ENCODE measurements at places on chromosomes 11 and 22.

GRCh38 chr11:18615628-18616392 is 16.2 kb downstream of the MISFA start:
- no peak for DNase-seq

DNA sequence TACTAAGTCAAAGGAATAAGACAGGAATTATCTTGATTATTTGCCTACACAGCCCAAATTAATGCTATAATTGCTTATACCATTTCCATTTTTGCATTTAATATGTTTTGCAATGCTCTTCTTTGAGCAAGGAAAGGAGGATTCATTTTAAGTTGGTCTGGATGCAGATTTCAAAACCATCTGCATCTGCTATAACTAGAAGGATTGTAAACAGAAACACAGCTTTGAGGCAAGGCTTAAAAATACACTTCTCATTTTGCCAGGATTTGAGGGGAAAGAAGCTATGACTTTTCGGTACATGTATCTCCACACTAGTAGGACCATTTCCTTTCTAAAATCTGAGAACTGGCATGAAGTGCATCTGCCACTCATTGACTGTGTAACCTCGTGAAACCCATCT is 95.9 kb upstream of the MTNR1B start:
- no peak for DNase-seq

DNA sequence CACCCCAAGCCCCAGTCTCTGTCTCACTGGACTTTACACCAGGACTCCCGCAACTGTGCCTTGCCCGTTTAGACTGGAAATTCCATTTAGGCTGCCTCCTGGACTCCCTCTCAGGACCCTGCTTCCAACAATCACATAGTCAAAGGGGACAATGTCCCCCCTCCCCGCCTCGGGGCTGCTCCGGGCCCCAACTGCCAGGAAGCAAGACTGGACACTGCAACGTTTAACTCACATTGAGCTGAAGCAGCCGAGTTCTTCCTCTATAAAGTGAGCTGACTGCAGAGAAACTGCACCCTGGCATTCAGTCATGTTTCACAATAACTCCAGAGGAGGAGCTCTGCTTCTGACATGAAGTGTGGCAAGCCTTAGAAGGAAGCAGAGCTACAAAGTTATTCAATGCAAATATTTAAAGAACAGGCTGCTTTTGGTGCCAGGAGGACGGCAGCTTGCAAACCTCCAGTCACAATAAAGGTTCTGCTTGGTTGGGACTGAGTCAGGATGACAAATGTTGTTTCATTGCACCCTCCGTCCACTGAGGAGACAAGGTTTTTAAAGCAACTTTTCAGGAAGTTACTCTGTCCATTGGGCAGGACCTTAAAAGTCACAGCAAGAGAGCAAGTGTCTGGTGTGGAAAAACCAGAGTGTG is 19.9 kb downstream of the PACSIN2 start:
- DNase-seq: no peak

GRCh38 chr11:79264284-79264683 is 176.5 kb downstream of the TENM4 start:
- no peak for DNase-seq

GRCh38 chr11:96543177-96543576 is 153.4 kb downstream of the JRKL start:
- DNase-seq: no peak

Measured in activated naive CD8-positive, alpha-beta T cell treated with anti-CD3 and anti-CD28 coated beads, Interleukin-2, amount 50 U/mL, for 24 hours (primary cell).